ENCODE measurements at places on chromosomes 2 and 18.

DNA sequence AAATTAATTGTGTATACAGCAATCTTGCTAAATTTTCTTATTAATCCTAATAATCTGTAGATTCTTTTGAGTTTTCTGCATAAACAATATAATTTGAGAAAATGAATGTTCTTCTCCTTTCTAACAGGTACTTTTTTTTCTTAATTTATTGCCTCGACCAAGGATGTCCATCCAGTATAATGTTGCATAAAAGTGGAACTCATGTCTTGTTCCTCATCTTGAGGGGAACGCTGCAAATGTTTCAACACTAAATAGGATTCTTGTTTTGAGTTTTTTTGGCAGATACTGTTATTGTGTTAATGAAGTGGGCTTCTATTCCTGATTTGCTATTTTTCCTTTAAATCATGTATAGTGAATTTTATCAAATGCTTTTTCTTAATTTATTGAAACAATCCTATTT is 244.4 kb upstream of the REV1 start:
- DNase-seq: no peak

DNA sequence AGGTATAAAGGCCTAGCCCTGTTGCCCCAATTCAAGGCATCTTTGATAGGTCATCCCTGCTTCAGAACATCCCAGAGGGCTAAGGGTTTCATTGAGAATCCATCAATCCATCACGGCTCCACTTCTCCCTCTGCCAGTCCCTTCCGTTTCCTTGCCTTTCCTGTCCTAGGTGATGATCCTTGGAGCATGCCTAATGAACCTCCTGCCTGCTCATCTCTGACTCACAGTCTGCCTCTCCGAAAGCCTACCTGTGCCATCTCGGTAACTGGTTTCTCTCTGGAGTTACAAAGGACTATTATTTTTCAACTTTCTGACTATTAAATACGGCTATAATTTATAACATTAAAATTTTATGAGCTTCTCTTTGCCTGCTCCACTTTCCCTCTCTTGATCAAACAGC is 36.7 kb upstream of the OSBPL6 start:
- DNase-seq: no peak

- no peak for DNase-seq
Measured at GRCh38 chr18:76484749-76485387, 10.2 kb downstream of the ZNF516 start.

DNA sequence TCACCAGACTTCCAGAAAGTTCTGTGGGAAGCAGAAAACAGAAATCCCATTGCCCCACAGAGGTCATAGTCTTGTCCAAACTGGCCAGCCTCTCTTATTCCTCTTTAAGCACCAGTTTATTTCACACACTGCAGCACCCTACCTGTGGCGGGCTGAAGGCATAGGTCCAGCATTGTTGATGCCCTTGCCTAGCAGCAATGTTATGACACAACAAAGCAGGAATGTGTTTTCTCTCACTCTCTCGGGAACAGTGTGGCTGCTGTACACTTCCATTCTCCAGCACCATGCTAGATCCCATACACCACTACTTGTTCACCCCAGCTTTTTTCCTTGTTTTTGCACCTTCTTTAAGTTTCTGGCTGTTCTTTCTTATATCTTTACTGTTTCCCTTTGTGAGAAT is 181.6 kb downstream of the DNAH6 start:
- DNase-seq: no peak

DNA sequence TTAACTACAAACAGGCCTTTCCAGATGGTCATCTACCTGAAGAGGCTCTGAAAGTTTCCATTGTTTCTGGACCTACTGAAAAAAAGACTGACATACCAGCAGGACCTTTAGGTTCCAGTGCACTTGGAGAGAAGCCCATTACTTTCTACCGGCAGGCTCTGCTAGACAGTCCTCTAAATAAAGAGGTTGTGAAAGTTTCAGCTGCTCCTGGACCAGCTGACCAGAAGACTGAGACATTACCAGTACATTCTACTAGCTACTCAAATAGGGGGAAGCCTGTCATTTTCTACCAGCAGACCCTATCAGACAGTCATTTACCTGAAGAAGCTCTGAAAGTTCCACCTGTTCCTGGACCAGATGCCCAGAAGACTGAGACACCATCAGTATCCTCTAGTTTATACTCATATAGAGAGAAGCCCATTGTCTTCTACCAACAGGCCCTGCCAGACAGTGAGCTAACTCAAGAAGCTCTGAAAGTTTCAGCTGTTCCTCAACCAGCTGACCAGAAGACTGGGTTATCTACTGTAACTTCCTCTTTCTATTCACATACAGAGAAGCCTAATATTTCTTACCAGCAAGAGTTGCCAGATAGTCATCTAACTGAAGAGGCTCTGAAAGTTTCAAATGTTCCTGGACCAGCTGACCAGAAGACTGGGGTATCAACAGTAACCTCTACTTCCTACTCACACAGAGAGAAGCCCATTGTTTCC is 65.8 kb downstream of the ALMS1 start:
- no peak for DNase-seq

DNA sequence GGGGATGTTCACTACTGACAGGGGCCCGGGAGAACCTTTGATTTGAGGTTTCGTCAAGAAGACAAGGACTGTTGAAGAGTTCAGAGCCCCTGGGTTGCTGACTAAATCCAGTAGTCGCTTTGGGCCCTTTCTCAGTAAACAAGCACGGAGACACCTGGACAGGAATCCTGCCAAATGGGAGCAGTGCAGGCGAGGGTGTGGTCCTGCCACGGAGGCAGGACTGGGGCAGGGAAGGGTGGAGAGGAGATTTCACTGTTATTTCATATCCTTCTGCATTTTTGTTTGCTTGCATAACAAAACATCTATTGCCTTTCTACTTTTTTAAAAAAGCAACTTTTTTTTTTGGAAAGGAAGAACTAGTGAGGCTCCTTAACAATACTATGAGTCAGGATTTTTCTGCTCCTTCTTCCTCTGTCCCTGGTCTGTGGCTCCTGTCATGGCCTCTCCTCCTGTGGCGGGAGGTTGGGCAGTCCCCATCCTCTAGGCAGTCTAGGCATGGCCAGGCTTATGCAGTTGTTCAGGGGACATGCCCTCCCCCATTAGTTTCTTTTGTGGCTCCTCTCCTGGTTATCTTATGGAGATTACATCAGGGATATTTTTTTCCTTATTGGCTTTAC is 57.7 kb downstream of the ARHGEF4 start:
- no peak for DNase-seq

DNA sequence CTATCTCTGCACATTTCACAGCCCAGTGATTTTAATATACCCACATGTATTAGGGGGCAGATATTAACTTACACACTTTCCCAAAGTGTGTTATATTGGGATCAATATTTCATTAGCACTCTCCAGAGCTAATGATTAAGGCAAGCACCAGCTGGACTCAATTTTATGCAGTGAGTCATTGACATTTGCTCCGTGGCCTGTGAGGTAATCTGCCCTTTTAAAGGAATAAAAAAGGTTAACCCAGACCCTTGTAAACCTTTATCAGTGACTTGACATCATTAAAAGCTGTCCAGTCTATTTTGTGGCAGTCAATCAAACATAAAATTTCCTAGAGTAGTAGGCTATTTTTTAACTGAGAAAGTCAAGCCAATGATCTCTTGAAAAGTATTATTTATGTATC is 1870.4 kb upstream of the CELF4 start:
- no peak for DNase-seq

- DNase-seq: no peak
Measured at GRCh38 chr2:114922076-114922475, 479.6 kb downstream of the DPP10 start.

- DNase-seq: no peak
Measured at GRCh38 chr18:36667811-36668210, 161.0 kb downstream of the TPGS2 start.

DNA sequence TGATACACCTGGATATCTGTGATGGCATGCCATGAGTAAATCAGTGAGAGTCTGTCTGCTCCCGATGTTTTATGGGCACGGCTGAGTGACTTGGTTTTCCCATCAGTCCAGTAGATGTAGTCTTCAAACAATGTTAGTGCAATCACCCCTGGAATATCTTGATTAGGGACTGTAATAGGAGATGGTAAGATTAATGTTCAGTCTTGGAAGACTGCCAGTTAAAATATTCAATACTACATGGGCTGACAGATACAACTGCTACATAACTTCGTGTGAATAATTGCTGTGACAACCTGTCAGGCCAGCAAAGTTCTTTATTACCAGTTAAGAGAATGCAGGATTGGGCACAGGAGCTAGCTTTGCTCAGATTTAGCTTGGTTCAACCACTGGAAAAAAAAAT is 1673.3 kb downstream of the LRP1B start:
- no peak for DNase-seq

DNA sequence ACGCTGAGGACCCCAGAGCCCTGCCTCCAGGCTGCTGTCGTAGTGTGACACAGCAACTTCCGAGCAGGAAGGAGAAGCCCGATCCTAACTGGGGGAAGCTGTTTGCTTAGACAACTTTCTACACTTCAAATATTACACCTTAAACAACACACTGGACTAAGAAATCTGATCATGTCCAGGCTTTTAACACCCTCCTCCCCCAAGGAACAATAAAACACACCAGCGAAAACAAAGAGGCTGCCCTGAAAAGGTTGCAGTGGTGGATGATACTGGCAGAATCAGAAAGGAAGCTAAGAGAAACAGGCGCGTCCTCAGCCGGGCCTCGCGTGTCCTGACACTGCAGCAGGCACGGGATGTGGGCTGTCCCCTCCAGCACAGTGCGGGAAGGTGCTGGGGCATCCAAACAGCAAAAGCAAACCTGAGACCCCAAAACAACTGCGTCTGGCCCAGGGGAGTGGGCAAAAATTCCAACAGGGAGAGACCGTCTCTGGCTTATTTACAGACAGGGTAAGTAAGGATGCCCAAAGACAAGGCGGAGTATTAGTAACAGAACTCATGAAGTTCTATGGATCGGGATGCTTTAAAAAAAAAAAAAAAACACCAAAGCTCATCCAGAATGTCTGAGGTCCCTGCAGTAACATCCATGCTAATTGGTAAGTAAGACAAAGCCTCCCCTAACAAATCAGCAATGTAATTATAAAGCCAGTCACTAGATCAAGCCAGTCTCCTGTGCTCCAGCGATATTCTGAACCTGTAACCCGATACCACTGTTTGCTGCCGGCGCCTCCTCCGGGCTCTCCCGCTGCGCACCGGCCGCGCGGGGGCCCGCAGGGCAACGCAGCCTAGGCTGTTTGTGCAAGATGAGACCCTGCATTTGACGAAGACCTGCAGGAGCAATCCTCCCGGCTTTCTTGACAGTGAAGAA is 9.0 kb downstream of the SERTAD2 start:
- DNase-seq: no peak

- DNase-seq: no peak
Measured at GRCh38 chr2:120574620-120575019, 161.0 kb upstream of the GLI2 start.

GRCh38 chr2:24515335-24515734 is 24.3 kb downstream of the NCOA1 start:
- DNase-seq: no peak

DNA sequence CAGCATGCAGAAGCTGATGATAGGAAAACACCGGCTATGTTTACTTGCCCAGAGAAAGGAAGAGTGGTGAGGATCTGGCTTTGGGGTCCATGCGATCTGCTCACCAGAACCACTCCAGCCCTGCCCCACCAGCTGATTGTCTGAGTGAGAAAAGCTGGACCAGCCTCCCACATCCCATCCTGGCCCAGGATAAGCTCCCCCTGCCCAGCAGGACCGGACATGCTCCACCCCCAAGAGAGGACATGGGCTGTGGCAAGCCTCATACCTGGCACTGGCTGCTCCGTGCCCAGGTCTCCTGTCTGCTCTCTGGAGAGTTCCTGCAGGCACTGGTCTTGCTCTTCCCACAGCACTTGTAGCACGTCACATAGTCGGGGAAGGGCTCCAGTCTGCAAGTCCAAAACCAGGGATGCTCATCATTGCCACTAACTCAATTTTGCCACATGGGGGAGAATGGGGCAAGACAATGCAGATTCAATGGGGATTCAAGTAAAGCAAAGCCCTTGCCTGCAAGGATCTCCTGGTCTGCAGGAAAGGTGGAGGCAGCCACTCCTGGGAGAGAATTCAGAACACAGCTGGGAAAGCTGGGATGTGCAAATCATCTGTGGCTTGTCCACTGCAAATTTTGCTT is 30.0 kb downstream of the SCTR start:
- no peak for DNase-seq

DNA sequence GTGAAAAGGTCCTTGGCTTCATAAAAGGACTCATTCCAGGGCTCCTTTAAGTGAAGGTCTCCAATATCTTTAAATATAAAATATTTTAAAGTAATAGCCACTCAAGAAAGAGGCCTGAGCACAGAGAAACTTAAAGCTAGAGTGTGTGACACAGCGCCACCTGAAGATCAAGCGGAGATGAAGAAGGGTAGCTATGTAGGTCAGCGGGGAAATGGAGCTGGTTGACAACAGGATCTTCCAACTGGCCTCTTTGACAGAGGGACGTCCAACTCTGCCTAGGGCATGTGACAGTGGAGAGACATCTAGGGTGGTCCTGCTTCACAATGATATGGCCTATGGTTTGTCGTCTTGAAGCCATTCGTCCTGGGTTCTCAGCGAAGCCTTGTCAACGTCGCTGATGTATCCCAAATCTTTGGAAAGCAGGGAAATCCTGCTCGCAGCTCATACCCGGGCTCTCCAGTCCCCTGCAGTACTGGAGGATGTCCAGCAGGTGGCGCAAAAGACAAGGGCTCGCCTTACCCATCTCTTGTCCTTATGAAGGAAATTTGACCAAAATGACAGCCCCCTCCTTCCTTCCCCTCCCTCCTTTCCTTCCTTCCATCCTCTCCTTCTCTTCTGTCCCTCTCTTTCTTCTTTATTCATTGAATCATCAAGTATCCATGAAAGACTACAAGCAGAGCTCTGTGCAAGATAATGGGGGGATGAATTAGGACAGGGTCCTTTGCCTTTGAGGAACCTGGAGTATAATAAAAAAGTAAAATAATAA is 59.6 kb downstream of the LONRF2 start:
- peak; percentile 34 for DNase-seq

- DNase-seq: no peak
Measured at GRCh38 chr2:193847130-193847529, 1652.4 kb upstream of the TMEFF2 start.

- DNase-seq: no peak
Measured at GRCh38 chr2:16635791-16636699, 29.6 kb downstream of the CYRIA start.

DNA sequence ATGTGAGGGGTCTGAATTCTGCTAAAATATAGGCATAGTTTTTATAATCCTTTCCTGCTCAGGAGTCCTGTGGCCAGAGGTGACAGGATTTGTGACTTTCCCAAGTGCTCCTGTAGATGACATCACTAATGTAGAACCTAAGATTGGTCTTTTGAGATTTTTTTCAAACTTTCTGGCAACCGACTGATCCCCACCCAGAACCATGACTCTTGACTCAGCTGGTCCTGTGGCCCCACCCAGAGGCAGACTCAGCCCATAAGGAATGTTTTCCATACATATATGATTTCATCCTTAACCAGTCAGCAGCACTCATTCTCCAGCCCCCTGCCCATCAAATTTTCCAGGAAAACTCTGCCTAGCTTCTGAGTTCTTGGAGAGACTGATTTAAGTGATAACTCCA is 46.8 kb downstream of the COMMD1 start:
- no peak for DNase-seq

DNA sequence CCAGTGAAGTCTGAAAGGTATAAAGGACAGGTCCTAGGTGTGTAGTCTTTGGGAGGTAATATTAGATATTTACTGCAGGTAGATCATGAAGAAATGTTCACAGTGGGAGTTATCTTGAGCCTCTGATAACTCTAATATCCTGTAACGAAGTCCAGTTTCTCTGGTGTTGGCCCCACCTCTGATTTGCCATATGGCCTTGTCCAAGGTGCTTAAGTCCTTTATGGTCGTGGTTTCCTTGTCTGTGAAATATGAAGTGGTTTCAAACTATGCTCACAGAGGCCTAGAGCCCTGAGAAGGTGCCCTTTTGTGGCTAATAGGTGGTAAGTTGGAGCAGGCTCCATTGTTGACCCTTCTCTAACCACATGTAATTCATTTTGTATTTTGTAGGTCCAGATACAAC is 190.7 kb downstream of the ICOS start:
- no peak for DNase-seq
